A673 (cell line): ENCODE measurements at places on chromosomes 12 and 14. TPM values are rescaled to one million over a fixed set of nuclear protein-coding genes. Genes with fewer than 3 reads are reported as not detected.

The CIROP gene
- not detected in 2 replicates for total RNA-seq

- no peak overlapping the region for H3K4me3 ChIP-seq
- H3K36me3 ChIP-seq: no peaks in the 10 kb centered on the region
- H3K4me1 ChIP-seq: no peaks in the 10 kb centered on the region
- H3K27me3 ChIP-seq: peaks cover 40% of the 10 kb centered on the region
- no peak for DNase-seq
Measured at GRCh38 chr12:63038713-63039100, 103.8 kb upstream of the PPM1H start.

The PRPH gene
- total RNA-seq: not detected in 2 replicates

The PTCSC3 gene
- not detected in 2 replicates for total RNA-seq

The COCH gene
- total RNA-seq: 70.8 and 87.6 TPM in 2 replicates

DNA sequence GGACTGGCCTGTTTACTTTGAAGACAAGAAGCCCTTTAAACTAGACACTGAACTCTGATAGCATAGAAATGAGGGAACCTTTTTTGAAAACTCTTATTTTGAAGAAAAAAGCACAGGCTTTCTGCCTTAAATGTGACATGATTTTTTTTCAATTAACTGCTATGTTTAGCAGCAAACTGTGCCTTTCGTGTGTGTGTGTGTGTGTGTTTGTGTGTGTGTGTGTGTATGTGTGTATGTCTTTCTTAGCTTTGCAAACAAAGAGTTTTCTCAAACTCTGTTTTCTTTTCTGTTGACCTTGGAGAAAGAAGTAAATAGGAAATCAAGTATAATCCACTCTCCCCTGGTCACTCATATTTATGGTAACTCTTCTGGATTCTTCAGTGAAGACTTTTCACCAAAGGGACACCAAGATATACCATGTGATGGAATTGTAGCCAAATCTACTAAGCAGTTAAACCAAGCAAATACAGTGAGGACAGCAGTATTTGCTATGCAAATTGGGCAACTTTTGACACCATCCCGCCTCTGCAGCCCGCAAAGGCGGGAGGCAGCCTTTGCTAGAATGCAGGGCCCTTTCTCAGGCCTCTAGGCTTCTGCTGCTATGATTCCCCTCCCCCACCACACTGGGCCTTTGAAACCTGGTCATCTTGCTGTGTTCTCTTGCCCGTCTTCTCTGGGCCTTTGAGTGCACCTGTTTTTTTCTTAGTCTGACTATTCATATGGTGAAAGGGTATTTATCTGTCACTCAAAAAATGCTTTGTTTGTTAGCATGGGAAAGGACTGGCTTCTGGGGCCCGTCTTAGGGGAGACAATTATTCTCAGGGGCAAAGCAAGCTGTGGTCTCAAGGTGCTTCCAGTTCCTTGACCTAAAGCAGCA, 107.9 kb downstream of the MYRFL start:
- no peak overlapping the region for H3K27ac ChIP-seq
- H3K27me3 ChIP-seq: peaks cover 4% of the 10 kb centered on the region
- no peak overlapping the region for H3K4me3 ChIP-seq
- H3K36me3 ChIP-seq: no peaks in the 10 kb centered on the region
- no peak for DNase-seq

The CLEC4A gene
- total RNA-seq: 0.33 and 0.84 TPM in 2 replicates

GRCh38 chr12:14635776-14636175, 60.6 kb downstream of the GUCY2C start:
- no peaks in the 10 kb centered on the region for H3K27me3 ChIP-seq
- H3K4me3 ChIP-seq: no peak overlapping the region
- no peaks in the 10 kb centered on the region for H3K4me1 ChIP-seq
- H3K27ac ChIP-seq: no peak overlapping the region
- H3K36me3 ChIP-seq: no peaks in the 10 kb centered on the region

- no peaks in the 10 kb centered on the region for H3K36me3 ChIP-seq
- DNase-seq: no peak
- H3K4me1 ChIP-seq: no peaks in the 10 kb centered on the region
Measured at GRCh38 chr12:9969673-9970072, 1.5 kb upstream of the CLEC12A start.

GRCh38 chr12:26373606-26374495, 178.5 kb downstream of the SSPN start:
- DNase-seq: no peak
- no peak overlapping the region for H3K4me3 ChIP-seq
- no peaks in the 10 kb centered on the region for H3K4me1 ChIP-seq
- H3K36me3 ChIP-seq: no peaks in the 10 kb centered on the region
- H3K27me3 ChIP-seq: no peaks in the 10 kb centered on the region
- no peak overlapping the region for H3K27ac ChIP-seq

GRCh38 chr12:33988913-33989312, 33.4 kb upstream of the ALG10 start:
- H3K27ac ChIP-seq: no peak overlapping the region
- peaks cover 6% of the 10 kb centered on the region for H3K27me3 ChIP-seq
- no peak overlapping the region for H3K4me3 ChIP-seq
- no peaks in the 10 kb centered on the region for H3K36me3 ChIP-seq
- peak; percentile 4 for DNase-seq

The FIGNL2 gene
- 0.21 and 0.33 TPM in 2 replicates for total RNA-seq

The BRI3BP gene
- total RNA-seq: 24.1 and 26.0 TPM in 2 replicates

DNA sequence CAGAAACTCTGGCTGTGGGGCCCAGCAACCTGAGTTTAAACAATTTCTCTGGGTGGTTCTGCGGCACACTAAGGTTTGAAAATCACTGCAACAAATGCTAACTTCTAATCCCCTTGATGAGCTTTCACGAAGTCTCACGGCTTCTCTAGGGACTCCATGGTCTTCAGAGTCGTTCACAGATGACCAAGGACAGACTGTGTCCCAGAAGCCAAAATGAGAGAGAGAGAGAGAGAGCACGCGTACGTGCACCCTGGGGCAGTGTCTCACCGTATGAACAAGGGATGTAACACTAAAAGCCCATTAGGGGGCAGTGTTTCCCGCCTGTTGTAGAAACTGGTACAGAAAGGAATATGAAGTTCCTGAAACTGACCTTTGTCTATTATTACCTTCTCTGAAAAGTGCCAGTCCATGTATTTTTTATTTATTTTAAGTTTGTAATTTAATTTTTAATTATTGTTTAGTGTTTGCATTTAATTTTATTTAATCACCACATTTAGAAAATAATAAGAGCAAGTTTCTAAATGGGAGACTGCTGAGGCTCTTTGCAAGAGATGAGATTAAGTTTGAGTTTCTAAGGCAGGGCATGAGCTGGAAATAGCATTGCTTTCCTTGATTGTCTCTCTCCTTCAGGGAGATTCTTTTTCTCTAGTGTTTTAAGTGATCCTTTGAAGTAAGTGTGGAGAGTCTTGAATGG, 3.4 kb downstream of the APOLD1 start:
- H3K36me3 ChIP-seq: no peaks in the 10 kb centered on the region
- DNase-seq: peak; percentile 90
- no peak overlapping the region for H3K27ac ChIP-seq
- H3K4me1 ChIP-seq: peaks cover 38% of the 10 kb centered on the region

DNA sequence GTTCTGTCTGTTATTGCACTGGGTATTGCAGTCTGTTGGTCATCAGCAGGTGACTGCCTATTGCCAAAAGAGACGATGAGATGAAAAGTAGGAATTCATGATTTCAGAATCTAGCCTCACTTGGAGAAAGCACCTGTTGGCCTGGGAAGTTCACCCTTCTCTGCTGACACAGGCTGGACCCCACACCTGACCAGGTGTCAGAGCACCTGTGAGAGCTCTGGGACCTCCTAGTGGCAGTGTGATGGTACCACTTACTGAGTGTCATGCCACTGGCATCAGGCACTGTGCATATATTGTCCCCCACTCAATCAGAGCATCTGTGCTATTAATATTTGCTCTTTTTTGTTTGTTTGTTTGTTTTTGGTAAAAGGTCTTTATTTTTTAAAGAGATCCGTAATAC, 68.0 kb downstream of the RASSF3 start:
- DNase-seq: no peak
- H3K4me1 ChIP-seq: peaks cover 68% of the 10 kb centered on the region
- no peak overlapping the region for H3K27ac ChIP-seq
